ENCODE measurements at places on chromosomes 3 and 15.

- no peak for DNase-seq
Measured at GRCh38 chr3:128007033-128007424, 45.2 kb upstream of the SEC61A1 start.

DNA sequence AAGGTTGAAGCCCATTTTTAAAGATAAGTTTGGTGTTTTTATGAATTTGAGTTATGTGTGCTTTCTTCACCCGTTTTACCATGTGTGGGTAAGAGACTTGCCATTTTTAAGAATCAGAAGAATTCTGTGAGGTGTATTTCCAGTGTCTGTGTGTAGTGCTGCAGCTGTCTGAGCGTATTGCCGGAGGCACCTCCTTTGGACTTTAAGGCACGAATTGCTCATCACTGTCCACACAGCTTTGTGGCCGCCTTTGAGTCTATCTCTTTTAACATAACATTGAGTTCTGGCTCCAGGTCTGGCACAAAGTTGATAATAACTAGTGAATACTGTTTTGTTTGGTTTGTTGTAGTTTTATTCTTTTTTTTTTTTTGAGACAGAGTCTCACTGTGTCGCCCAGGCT is 25.8 kb downstream of the SCG5 start:
- no peak for DNase-seq

DNA sequence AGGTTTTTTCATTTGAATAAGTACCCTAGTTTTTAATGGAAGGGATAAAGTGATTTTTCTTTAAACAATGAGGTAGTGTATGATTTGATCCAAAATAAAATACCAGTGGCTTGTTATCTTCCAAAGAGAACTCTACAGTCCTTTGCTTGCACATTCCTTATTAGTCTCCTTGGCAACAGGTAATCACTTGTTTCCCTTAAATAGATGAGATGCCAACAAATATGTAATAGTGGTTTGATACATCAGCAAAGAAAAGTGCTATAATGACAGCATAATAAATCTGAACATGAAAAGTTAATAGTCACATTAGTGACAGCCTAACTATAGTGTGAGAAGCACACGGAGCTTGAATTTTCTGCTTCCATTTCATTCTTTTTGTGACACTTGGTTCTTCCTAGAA is 360.2 kb downstream of the ZNF385D start:
- DNase-seq: no peak

DNA sequence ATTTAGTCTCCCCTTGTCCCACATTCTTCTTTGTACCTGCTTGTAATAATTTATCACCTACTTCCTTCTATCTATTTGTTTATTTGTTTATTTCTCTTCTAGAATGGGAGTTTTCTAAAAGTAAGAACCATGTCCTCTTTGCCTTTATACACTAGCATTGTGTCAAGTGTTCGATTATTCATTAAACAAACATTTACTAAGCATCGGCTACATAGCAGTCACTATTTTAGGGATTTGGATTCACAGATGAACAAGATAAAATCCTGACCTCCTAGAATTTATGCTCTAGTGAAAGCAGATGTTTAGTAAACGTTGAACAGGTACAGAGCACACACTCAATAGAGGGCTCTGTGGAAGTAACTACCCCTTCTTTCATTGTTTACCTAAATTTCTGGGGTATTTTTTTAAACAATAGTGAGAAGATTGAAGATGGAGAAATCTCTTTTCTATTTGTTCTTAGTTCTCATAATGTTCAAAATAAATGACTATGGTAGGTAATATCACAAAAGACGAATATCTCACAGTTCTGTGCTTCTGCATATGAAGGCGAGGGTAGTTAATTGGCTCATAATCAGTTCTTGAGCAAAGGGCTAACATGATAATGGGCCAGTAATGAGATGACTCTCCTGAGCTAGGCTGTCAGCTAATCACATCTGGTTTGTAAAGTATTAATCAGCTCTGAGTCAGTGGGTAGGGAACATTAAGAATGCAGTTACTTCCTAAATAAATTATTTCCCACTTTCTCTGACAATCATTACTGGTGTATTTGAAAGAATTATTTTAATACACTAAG is 111.9 kb downstream of the SLC9A9 start:
- no peak for DNase-seq

DNA sequence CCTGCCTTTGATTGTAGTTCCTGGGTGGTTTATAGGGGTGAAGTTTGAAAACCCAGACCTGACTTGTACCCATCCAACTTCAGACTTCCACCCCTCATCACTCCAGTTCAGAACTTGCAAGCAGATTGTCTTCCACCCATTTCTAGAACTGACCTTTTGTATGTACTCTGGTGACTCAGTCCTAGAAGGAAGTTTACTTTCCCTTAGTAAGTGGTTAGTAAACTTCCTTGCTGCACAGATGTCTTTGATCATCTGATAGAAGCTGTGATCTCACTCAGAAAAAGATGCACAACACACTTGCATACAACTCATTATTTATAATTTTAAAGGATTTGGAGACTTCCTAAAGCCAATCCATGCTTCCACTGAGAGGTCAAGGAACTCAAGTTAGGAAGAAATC is 368.0 kb downstream of the MFSD1 start:
- DNase-seq: no peak

DNA sequence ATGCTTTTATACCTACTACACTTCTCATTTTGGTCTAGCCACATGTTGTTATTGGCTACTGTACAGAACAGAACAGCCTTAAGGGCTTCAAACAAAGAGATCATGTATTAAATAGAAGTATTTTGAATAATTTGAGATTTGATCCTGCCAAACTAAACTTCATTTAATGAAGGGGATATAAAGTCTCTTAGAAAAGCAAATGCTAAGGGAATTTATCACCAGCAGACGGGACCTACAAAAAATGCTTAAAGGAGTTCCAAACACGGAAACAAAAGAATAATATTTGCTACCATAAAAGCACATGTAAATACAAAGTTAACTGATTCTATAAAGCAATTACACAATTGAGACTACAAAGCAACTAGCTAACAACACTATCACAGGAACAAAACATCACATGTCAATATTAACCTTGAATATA is 23.6 kb upstream of the FMN1 start:
- DNase-seq: no peak

DNA sequence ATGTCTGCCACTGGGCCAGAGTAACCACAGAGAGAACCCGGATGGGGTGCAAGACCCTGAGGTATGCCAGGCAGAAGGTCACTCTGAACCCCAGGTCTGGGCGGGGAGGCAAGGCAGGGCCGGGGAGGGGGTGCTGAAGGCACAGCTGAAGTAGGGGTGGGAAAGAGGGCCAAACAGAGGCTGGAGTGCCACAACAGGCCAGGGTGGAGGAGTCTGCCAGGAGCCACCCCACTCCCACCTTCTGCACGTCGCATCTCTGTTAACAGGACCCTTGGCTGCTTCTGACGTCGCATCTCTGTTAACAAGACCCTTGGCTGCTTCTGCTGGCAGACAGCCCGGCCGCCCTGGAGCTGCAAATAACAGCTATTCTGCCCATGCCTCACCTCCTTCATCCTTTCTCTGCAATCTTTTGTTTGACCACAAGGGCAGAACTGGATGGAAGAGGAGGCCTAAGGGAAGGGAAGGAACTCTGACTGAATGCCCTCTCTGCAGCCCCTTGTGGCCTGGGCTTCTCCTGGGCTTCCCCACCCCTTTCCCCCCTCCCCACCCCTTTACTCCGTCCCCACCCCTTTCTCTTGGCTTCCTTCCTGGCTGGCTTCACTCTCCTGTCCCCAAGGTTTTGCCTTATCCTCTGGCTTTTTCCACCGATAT is 20.6 kb upstream of the FBLN2 start:
- DNase-seq: no peak

GRCh38 chr3:150906461-150906860 is 1.2 kb upstream of the MINDY4B start:
- DNase-seq: no peak

GRCh38 chr3:131503320-131503635 is 507 bp upstream of the MRPL3 start:
- DNase-seq: no peak

DNA sequence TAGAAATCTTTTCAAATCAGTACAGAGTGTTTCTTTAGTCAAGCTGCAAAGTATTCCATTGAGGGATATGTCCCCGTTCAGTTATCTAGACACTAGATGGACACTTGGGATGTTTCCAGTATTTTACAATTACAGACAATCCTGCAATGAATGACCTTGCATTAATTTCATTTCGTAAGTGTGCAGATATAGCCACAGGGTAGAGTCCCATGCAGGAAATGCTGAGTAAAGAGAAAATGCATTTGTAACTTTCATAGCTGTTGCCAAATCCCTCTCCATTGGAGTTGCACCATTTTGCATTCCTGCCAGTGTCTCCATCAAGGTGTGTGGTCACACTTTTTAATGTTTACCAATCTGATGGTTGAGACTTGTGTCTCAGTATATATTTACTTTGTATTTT is 92.5 kb downstream of the LIPC start:
- DNase-seq: no peak

- no peak for DNase-seq
Measured at GRCh38 chr15:43144512-43144911, 11.1 kb downstream of the TMEM62 start.

- no peak for DNase-seq
Measured at GRCh38 chr3:114856835-114857234, 290.3 kb downstream of the ZBTB20 start.

DNA sequence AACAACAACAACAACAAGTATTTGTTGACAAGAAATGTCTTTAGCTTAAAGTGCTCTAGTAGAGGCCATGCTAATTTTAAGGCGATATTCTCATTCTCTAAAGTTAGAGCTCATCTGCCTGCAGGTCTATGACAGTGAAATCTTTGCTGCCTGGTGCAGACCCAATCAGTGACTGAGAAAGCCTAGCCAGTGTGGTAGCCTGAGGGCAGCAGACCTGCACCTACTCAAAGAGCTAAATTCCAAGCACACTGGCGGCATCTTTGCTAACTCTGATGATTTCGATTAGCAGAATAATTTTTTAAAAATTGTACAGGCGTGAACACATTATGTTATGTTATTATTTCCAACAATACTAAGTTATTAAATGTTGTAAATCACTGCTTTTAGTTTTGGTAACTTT is 228.8 kb upstream of the RGMA start:
- no peak for DNase-seq

DNA sequence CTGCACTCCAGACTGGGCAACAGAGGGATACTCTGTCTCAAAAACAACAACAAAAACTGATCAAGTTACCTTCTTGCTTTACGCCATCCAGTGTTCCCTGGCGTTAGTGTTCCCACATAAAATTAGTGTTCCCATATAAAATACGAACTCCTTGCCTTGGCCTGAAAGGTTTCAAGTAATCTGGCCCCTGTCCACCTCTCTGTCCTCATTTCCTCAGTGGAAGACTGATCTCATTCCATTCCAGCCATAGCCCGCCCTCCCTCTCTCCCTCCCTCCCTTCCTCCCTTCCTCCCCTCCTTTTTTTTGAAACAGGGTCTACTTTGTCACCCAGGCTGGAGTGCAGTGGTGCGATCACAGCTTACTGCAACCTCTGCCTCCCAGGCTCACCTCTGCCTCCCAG is 2.8 kb upstream of the CAND2 start:
- no peak for DNase-seq

DNA sequence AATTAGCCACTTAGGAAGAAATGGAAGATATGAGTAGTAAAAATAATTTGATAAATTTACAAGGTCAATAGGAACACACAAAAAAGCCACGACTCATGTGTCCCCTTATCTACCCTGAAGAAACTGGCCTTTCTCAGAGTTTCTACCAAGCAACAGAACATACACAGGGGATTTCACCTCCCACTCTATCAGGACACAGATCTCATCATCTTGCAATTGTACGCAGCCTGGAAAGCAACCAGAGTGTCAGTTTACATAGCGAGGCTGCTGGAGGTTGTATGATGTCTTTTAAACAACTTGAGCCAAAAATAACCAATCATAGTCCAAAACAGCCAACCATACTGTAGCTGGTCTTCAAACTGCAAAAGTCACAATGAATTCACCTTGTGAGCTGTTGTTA is 19.7 kb upstream of the LMOD3 start:
- DNase-seq: no peak

DNA sequence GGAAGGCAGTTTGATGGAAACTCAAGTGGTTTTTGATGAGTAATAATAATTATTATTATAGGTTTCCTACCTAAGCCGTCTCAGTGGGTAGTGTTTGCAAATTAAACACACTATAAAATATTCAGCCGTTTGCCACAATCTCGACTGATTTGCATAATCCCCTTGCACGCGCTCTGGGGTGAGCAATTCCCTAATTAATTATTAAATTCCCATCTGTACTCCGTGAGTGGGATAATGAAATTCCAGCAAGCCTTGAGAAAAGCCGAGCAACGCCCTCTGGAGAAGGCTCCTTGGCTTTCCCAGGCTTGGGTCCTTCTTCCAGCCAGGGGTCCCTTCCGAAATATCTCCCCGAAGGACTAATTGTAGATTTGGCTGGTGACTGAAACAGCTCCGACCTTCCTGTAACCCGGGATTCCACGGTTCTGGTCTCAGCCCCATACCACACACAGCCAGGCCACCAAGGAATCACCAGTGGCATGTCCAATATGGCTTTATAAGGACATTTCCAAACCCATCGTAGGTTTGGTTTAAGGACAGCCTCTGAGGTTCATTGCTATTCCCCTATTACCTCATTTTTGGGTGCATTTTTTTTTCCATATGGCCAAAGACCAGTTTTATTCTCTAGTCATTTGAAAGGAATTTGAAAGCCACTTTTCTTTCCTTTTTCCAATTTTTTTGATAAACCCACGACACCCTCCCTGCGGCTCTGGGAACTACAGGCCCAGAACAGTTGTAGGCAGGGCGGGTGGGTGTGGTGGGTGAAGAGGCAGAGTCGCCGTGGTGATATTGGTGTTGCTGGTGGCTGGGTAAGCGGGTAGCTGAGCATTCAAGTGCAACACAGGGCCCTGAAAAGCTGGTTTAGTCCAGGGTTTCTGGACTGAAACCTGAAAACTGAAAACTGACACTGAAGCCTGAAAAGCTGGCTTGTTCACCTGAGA is 33.2 kb upstream of the RGMA start:
- no peak for DNase-seq

GRCh38 chr3:128804811-128805155 is 74.6 kb upstream of the ACAD9 start:
- DNase-seq: no peak

GRCh38 chr3:116033516-116033915 is 410.2 kb downstream of the GAP43 start:
- DNase-seq: no peak

DNA sequence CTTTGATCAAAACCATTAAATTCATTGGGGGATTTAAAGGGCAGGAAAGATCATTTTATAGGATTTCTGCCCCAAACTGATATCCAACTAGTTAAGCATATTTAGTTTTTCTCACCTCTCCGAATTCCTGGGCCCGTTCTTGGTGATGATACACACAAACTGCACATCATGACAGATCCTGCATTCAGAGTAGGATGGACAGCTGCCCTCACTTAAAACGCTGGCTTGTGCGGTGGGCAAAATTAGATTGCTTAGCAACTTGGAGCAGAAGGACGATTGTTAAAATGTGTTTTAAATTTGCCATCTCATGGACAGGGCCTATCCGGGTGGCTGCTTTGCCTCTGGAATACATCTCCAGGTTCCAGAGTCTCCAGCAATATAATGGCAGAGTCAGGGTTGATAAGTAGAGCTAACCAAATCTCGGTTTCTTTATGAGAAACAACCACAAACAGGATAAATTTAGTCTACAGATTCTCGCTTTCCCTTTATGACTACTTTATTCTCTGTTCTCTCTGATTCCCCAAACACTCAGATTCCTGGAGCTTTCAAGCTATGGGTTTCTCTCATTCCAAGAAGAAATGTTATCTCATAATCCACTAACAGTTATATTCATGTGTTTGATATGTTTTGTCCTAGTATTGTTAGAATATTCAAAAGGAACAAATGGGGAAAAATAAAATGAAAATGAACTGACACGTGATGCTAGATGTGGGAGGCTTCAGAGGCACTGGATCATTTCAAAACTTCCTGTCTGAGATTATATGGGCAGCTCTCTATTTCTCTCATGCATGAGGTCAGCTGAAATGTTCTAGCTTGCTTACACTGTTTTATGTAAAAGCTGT is 1014.1 kb upstream of the SEMA6D start:
- DNase-seq: no peak
